ENCODE measurements at places on chromosomes 6 and 20.

DNA sequence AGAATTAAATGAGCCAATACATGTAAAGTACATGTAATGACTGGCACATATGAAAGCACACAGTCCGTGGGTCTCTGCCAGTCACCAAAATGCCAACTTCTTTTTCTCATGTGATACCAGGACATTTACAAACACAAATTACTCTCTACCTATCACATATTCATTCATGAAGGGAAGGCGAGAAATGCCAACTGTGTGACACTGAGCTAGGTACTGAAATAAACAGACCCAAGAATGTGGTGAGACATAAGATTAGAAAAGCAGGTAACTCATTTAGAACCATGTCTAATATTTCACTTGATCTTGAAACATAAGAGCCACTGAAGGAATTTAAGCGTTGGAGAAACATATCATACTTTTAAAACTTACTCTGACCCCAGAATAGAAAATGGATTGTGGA, 41.4 kb downstream of the HBS1L start:
- no peak for DNase-seq

DNA sequence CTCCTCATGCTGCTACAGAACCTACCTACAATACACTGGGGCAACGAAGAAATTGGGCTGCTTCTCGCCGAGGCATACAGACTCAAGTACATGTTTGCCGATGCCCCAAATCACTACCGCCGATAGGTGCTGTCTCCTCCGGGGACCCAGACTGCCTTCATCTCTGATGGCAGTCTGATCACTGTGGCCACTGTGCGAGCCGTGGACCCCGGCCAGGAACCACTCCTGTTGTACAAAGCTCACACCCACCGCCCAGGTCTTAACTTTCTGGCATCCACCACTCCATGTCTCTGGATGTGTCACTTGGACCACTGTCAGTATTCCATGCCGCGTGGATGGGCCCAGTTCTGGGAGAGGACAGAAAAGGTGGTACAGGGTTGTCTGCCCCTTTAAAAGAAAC, 22.7 kb upstream of the RNF8 start:
- DNase-seq: no peak

DNA sequence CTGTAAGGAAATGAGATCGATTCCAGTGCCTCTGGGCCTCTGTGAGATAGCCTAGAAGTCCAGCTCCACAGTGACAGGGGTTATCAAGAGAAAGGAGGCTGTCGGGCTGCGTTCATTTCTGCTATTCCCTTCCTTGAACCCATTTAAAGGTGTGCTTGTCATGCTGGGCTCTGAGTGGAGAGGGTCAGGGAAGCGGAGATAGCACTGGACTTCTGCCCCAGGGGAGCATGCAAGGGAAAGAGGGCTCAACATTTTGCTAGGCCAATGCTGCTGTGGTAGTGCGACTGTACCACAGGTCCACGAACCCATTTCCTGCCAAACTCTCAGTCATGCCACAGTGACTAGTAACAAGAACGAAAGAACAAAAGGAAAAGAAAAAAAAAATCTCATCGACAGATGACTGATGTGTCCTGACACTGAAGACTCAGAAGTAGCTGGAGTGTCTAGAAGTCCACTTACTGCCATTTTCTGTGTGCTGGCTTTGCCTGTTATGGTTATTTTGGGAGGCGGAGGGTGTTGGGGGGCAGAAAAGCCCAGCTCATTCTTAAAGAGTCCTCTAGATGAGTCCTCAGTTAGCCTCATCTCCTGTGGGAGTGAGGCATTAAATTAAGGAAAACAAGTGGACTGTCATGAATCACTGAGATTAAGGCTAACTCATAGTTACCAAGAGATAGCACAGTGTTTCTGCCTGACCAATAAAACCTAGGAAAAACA, 8.1 kb downstream of the NEDD9 start:
- DNase-seq: no peak

GRCh38 chr6:79077715-79078074, 359 bp downstream of the PHIP start:
- no peak for DNase-seq

- no peak for DNase-seq
Measured at GRCh38 chr6:101513181-101513580, 119.7 kb downstream of the GRIK2 start.

- no peak for DNase-seq
Measured at GRCh38 chr6:46015119-46015968, at the start of gene CLIC5. CLIC5 (minus strand) TSS chr6:46015860; CDS start chr6:46015542, 318 bp downstream.

DNA sequence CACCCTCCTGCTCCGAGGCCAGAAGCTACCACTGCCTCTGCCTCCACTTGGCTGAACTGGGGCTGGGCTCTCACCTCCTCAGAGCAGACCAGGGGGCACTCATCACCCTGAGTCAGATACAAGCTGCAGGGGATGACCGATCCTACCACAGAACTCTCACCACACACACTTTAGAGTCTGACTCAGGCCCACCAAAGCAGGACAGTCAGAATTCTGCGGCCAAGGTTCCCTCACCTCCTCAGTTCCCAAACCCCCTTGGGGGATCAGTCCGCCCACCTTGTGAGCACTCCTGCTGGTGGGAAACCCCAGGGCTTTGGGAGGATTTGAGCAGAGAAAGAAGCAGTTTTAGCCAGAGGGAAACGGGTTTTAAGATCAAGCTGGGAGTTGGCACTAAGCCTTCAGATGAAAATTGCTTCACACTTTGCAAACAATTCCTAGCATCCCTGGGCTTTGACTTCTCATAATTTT, 587.8 kb upstream of the JAG1 start:
- DNase-seq: no peak

GRCh38 chr20:46833360-46833759, 61.3 kb upstream of the EYA2 start:
- no peak for DNase-seq

DNA sequence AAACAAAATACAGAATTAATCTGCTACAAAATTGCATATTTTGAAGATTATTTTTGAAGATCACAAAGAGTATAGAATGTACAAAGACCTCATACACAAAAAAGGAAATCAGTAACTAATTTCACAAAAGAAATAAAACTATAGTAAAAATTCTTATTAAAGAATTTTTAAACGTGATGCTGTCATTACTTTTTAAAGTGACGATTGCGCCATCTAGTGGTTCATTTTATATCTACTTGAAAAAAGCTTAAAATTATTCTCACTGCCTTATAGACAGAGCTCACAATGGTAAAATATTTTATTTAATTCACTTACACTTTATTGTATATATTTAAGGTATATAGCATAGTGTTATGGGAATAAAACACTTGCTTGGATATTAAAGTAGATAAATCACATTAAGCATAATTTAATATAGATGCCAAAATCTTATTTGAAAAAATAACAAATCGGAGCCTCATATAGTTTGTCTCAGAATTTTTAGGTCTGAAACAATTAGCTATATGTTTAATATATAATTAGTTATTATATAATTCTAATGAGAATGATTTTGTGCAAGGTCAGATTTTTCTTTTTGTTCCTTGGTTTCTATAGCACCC, 128.8 kb downstream of the PHF3 start:
- no peak for DNase-seq

- DNase-seq: no peak
Measured at GRCh38 chr20:21515300-21516179, 1.7 kb upstream of the NKX2-2 start.
